ENCODE measurements at places on chromosomes 5 and 9.
A peak's percentile ranks its signal among the peaks of the same experiment; 100 is the strongest.

GRCh38 chr5:1523793-1524480 is at the start of gene LPCAT1:
Gene LPCAT1, minus strand, starts transcription at chr5:1523960. Its CDS starts 116 bp downstream, at chr5:1523844.
- peak; percentile 77 for DNase-seq

DNA sequence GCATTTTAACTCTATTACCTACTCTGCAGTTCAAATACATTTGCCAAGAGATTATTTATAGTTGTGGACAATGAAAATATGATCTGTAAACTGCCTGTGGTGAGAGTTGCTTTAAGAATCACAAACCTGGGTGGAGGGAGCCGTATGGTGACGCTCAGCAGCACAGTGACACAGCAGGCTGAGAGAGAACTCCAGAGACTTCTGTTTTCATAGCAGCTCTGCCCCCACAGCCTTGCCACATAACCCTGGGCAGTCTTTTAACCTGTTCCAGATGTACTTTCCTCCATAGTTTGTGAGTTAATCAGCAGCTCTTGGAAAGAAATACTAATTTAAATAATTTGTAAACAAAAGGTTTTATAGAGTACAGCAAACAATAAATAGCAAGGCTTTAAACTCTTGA is 450.5 kb downstream of the ELAVL2 start:
- DNase-seq = no peak

- DNase-seq = no peak
Measured at GRCh38 chr5:100706776-100707175, 171.6 kb downstream of the FAM174A start.

DNA sequence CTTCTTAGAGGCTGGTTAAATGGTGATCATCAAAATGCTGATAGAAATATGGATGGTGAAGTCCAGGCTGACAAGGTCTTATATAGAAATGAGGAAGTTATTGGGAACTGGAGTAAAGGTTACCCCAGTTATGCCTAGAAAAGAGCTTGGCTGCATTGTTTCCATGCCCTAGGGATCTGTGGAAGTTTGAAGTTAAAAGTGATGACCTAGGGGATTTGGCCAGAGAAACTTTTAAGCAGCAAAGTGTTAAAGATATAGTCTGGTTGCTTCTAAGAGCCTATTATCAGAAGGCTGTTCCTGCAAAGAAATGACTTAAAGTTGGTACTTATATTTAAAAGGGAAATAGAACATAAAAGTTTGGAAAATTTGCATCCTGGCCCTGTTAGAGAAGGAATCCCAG is 200.3 kb downstream of the ICE1 start:
- no peak for DNase-seq

DNA sequence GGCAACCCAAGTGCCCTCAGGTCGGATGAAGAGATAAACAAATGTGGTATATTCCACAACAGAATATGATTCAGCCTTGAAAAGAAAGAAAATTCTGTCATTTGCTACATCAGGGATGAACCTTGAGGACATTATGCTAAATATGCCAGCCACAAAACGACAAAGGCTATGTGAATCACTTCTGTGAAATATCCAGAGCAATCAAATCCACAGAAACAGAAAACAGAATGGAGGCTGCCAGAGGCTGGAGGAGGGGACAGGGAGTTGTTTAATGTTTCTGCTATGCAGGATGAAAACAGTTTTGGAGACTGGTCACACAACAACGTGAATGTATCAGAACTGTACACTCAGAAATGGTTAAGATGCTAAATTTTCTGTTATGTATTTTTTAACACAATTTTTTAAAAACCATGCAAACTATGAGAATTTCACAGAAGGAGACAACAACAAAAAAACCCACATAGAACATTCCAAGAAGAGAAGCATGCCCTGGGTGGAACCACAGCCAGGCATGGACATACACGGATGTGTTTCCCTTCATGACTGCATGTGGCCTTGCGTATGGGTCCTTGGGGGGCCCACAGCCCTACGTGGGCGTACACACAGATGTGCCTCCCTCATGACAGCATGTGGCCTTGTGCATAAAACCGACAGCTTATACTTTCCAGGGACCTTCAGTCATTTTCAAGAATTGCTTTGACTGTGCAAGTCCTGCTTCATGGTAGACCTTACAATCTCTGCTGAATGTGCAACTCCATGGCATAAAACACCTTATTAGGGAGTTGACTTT is 146.7 kb downstream of the ROR2 start:
- DNase-seq = no peak

GRCh38 chr5:120790339-120790738 is 326.2 kb downstream of the PRR16 start:
- no peak for DNase-seq

DNA sequence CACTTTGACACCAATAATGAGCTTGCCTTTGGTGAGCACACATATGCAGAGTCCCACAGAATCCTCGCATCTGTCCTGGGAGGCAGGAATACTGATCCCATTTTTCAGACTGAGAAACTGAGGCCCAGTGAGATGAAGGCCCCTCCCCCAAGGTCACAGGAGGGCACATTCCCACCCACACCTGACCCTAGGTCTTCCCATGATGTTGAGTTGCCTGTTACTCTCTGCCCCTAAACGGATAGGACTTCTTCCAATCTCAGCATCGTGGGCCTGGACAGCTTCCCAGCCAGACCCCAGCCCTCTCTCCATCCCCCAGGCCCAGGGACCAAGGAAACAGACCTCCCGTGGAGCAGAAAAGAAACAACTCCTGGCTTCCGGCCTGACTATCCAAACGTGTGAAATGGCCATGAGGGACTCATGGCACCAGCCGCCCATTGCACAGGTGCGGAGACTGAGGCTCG is 877 bp downstream of the SH3GLB2 start:
- DNase-seq = no peak

GRCh38 chr5:72015103-72015548 is 92.1 kb upstream of the MAP1B start:
- peak; percentile 58 for DNase-seq

DNA sequence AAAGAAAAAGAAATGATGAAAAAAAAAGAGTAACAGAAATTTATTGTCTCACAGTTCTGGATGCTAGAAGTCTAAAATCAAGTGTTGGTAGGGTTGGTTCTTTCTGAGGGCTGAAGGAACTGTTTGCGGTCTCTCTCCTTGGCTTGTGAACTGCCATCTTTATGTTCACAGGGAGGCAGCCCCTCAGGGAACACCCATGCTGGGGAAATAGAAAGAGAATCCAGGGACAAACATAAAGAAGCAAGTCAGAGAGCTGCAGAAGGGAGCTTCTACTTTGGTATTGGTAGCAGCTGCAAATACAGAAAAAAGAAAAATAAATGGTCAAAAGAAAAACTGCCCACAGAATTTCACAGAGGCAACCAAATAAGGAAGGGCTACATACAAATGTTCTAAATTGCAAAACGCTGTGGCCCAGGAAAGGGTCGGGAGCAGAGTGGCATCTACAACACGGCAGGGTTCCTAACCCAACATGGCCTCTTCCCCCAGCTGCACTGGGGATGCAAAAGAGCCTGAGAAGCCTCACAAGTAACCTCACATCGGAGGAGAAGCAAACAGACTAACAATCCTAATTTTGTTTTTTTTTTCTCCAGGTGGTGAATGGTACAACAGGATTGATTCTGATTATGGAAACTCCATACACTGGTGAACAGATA is 37.4 kb downstream of the ELOVL7 start:
- no peak for DNase-seq

GRCh38 chr9:97758334-97758916 is 61.3 kb upstream of the XPA start:
- DNase-seq = no peak

- no peak for DNase-seq
Measured at GRCh38 chr9:37107701-37108100, 12.7 kb upstream of the ZCCHC7 start.
